ENCODE measurements at places on chromosomes 3 and 15. TPM values are rescaled to one million over a fixed set of nuclear protein-coding genes. Genes with fewer than 3 reads are reported as not detected.

ULK3 gene
- 45.5 TPM for total RNA-seq

CAND2 gene
- 1.1 TPM for total RNA-seq

DNAJC19 gene
- total RNA-seq: 62.2 TPM

- no peak for DNase-seq
- H3K4me3 ChIP-seq: no peak overlapping the region
- no peaks in the 10 kb centered on the region for H3K27me3 ChIP-seq
- H3K27ac ChIP-seq: no peak overlapping the region
These were observed 591.4 kb downstream of the FOXP1 start for GRCh38 chr3:70992131-70992530.

DNA sequence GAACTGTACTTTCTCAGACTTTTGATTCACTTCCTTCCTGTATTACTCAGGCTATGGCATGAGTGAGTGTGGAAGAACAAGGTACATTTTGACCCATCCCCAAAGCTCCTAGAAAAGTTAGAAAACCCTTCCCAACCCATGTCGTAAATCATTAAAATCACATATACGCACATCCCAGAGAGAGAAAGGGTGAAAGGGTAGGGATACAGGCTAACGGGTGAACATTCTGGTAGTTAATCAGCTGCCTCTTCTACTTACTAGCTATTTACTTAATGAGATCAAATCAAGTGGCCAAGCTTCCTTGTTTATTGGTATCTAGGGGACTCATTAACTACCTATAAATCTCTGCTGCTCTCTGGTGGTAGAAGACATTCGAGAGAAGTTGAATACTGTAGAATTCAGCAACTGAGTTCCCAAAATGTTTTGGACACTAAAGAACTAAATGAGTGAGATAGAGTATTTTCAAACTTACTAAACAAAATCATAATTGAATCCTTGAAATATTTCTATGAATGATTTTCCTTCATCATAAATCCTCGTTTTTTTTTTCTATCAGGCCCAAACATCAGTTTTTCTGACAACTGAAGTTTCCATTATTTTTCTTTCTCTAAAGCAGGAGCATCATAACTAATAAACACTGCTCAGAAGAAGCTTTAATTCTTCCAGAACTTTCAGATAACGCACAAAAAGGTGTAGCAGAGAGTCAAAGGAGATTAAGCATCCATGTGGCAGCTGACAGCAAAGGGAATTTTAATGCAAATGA lies 124.2 kb downstream of the IMPG2 start:
- no peak overlapping the region for H3K27ac ChIP-seq
- DNase-seq: no peak
- H3K27me3 ChIP-seq: peaks cover 2% of the 10 kb centered on the region
